ENCODE measurements at places on chromosomes 7 and 10.
A peak's percentile ranks its signal among the peaks of the same experiment; 100 is the strongest.

- DNase-seq: no peak
Observed at GRCh38 chr7:28595076-28595475, 182.8 kb downstream of the CREB5 start.

GRCh38 chr7:23468526-23469149 lies 1.7 kb downstream of the IGF2BP3 start:
- no peak for DNase-seq

GRCh38 chr7:102068846-102069245 lies 217.8 kb upstream of the SH2B2 start:
- DNase-seq: no peak

- no peak for DNase-seq
Observed at GRCh38 chr10:100157156-100157555, 28.7 kb downstream of the ERLIN1 start.

GRCh38 chr7:121395494-121395960 lies 581 bp downstream of the FAM3C start:
- peak; percentile 45 for DNase-seq

DNA sequence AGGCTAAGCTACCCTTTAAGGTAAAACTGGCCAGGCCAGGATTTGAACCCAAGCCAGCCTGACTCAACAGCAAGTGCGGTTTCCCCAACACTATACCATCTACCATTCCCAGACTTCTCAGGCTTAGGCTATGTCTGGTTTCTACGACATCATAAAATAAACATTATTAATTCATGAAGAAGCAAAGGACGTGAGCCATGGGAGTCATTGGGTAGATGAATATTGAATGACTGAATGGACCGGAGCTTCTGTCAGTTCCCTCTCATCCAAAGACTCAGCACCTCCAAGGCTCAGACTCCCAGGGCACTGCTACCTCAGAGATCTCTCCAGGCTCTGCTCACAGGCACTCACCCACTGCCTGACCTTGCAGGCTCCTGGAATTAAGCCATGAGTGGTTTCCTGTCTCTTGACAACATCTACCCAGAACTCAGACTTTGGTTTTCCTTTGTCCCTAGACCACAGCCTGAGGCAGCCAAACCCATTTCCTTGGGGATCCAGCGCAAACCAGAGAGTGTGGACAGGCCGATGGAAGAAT lies 64.6 kb upstream of the STEAP1B start:
- DNase-seq: no peak

DNA sequence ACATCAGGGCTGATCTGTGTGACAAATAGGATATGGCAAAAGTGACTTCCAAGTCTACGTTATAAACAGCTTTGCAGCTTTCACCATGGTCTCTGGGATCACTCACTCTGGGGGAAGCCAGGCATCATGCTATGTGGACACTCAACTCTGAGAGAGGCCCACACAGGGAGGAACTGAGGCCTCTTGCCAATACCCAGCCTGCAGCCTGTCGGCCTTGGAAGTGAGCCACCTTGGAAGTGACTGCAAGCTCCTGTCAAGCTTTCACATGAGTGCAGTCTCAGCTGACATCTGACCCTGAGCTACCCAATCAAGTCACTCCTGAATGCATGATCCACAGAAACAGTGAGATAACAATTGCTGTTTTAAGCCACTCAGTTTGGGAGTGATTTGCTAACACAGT lies 56.5 kb downstream of the MMRN2 start:
- DNase-seq: no peak

DNA sequence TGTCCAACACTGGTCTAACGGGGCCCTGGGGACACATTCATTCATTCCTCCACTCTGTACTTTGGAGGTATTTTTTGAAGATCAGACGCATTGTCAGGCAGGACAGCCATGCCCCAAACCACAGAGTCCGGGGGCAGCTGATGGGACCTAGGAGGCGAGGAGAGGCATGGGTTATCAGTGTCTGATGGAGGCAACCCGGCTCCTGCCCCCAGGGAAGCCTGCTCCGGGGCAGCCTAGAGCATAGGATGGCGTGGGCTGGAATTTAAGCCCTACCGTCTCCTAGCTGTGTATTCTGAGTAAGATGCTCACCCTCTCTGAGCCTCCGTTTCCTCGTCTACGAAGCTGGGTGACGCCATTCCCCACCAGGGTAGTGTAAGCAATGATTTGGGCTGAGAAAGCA lies 55.4 kb upstream of the ELN start:
- DNase-seq: no peak

- DNase-seq: no peak
Observed at GRCh38 chr7:50449501-50449880, 659 bp downstream of the FIGNL1 start.

- no peak for DNase-seq
Observed at GRCh38 chr7:15781944-15782343, 95.5 kb upstream of the MEOX2 start.

All from stimulated activated CD8-positive, alpha-beta memory T cell treated with anti-CD3 and anti-CD28 coated beads, Interleukin-12 subunit alpha, Interleukin-12 subunit beta, amount 100 ng/mL, for 4 hours (primary cell).